Lung (tissue), 17 donors: ENCODE measurements at places on chromosomes 12 and 14.

DNA sequence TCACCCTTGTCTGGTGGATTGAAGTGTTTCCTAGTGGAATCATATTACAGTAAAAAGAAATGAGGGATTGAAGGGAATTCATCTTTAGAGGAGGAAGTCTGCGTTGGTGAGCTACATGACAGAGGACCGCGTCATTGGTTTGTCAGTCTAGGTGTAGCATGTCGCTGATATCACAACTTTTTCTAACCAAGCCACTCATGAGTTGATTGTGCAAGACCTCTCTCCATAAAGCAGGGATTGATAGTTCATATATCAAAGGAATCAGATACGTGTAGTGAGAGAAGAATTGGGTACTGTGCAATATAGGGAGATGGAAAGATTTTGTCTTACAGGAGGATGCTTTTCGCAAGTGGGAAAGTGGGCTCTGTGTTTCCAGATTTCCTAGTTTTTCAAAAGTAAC is 3.0 kb upstream of the FBXO33 start:
- no peak for DNase-seq

- DNase-seq = no peak
Observed at GRCh38 chr12:65324551-65324950, 46.1 kb downstream of the MSRB3 start.

GRCh38 chr12:26499979-26500640 is 304.7 kb downstream of the SSPN start:
- DNase-seq = no peak

DNA sequence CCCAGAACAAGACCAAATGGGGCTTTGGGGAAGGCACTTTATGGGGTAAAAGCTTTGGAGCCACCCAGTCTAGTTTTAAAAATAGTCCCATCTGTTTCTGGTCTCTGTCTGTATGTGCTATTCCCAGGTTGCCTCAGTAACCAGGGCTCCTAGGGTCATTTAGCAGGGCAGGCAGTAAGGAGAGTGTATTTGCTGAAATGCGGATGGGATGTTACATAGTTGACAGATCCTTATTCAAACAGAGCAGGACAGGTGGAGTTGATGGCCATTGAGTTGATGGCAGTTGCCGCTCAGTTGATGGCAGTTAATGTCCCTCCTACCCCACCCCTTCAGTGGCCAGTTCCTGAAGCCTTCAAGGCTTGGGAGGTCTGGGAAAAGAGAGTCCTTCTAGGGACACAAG is 4.6 kb downstream of the ZC3H10 start:
- DNase-seq = no peak

GRCh38 chr14:54709444-54709843 is 142.5 kb downstream of the SAMD4A start:
- DNase-seq = no peak

GRCh38 chr12:53077030-53077429 is 2.2 kb downstream of the SPRYD3 start:
- no peak for DNase-seq

DNA sequence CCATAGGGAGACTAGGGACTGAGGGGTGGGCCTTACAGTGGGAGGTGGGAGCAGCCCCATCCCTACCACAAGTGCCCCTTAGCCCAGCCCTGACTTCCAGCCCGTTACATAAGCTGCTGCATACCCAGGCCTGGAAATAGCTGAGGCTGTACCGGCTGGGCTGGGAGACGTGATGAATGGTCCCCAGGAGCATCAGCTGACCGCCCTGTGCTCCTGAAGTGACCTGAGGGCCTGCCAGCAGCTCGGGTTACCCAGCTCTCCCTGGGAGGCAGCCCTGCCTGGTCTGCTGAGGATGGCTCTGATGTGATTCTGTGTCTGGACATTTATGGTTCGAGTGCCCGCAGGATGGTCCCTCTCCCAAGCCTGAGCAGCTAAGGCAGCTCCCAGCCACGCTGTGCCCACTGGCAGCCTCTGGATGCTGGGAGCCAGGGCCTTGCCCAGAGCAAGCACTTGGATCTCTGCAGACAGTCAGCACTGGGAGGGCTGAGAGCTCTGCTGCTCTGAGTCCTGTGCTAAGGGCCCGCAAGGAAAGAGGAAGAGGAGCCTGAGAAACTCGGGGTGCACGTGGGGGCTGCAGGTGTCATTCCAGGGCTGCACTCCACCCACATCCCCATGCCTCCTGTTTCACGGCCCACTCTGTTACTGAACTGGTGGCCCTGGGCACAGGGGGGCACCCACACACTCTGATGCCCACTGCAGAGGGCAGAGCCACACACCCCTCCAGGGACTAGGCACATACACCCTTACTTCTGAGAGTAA is 20.5 kb downstream of the TAMALIN start:
- no peak for DNase-seq

DNA sequence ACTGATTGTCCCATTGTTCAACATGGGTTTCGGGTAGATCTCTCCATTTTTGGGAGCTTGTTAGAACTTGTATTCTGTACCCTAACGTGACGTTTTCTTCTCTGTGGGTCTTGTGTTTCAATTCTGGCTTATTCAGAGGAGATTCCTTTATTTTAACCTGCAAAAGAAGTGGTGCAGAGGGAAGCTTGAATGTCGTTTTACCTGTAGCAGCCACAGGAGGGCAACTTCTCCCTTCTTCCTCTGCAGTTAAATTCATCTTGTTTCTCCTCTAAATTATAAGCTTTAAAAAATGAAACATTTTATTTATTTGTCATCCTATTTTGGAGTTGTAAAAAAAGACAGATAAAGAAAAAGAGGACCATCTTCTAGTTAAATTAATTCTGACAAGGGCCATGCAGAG is 13.7 kb upstream of the CLEC4D start:
- DNase-seq = no peak
